ENCODE measurements at places on chromosomes 2 and 18.

DNA sequence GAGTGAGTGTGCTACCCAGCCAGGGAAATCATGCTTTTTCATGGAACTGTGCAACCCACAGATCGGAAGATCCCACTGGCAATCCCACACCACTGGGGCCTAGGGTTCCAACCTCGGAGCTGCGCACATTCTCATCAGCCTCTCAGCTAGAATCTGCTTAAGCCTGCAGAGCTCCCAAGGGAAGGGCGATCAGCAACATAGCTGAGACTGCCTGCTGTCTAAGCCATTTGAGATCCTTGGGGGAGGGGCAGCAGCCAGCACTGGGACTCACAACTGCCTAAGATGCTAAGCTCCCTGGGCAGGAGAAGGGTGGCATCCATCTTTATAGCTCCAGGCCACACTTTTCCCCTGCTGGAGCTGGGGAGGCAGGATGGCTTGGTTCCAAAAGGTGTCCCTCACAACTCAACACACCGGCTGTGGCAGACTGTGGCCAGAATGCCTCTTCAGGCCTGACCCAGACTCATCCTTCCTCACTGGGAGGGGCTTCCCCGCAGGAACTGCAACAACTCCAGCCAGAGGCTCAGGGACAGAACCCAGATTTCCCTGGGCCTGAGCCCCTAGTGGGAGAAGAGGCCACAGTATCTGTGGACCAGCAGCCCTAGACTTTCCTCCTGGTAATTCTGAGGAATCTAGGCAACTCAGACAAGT, 1133.3 kb upstream of the PIK3C3 start:
- DNase-seq, result no peak

DNA sequence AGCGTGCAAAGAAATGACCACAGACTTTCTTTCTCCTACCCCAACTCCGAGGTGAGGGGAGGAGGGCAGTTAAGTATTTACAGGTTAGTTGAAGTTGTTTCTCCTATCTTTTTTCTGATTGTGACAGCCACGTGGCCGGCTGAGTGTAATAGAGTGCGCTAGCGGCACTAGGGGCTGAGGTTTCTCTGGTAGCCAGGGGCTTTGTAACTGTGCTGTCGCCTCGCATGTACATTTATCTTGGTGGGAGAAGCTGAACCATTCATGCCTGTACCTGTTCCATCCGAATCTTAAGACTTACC, 214.1 kb upstream of the STON1 start:
- peak; percentile 17 for DNase-seq

DNA sequence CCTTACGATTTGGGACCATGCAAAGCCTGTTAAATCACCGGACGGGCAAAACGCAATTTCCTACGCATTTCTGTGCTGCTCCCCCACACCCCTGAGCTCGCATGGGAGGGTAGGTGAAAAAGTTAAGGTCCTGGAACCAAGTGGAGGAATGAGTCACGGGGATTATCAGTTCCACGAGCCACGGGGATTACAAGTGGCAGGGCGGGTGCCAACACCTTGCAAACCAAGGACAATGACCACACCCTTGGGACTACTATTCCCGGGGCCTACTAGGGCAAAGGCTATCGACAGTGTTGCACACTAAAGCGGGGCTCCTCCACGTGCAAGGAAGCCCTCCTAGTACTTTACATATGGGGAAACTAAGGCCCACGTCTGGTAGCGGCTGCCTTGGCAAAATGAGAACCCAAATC, 447 bp downstream of the RETSAT start:
- peak; percentile 18 for DNase-seq

- no peak for DNase-seq
Measured at GRCh38 chr2:221096706-221097567, 475.2 kb downstream of the EPHA4 start.

GRCh38 chr18:12819841-12820240, 64.2 kb downstream of the PTPN2 start:
- no peak for DNase-seq

DNA sequence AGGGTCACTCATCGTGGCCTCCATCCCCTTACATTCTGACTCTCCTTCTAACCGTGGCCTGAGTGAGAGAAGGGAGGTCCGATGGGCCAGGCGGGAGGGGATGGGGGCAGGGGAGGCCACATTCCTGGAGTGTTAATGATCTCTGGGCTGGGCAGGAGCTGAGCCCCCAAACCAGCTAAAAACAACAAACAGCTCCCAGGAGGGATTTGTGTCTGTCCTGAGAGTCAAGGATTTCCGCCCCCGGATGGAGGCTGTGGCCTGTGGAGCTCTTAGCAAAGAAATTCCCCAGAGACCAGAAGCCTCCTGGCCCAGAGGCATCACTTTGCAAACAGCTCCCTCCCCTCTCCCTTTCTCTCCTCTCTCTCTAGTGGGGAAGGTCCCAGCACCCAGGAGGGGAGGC, 23.5 kb downstream of the EMX1 start:
- no peak for DNase-seq

DNA sequence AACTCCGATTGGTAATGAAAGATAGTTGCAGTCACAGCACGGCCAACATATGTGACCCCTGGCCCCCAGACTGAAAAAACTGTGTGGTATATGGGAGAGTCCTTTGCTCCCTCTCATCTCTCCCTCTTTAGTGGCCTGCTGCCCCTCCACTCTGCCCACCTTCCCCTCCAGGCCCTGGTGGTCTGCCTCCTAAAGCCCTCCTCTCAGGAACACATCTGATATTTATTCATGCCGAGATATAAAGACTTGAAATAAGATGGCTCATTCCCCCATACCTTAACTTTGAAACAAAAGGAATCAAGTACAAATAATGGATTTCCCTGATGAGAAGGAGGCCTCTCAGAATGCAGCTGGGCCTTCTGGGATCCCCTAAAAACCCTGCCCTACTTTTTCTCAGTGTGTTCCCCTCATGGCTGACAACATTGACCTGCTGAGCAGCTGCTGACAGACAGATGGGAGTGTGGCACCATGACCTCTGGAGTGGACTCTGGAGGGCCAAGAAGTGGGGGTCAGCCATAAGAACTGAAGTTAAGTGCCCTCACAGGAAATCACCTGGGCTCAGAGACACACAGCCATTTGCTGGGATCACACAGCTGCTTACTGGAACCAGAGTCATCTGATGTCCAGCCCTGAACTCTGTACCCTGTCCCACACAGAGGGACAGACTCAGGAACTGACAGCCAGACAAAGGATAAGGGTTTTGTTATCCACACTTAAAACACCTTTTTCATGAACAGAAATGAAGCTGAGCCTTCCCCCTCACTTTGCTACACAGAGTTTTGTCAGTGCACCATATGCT, 39.8 kb upstream of the ST8SIA3 start:
- no peak for DNase-seq

GRCh38 chr18:564708-565561, 15.2 kb upstream of the CETN1 start:
- DNase-seq, result no peak

Data from MV-4-11 (cell line).